CD4-positive, CD25-positive, alpha-beta regulatory T cell (primary cell): ENCODE measurements at places on chromosomes 6 and 20.
A peak's percentile ranks its signal among the peaks of the same experiment; 100 is the strongest.

- no peak for DNase-seq
Measured at GRCh38 chr6:23663652-23664051, 462.4 kb upstream of the NRSN1 start.

GRCh38 chr6:111626441-111626840, 20.8 kb upstream of the TRAF3IP2 start:
- no peak for DNase-seq

GRCh38 chr6:135667691-135668455, 170.3 kb upstream of the AHI1 start:
- DNase-seq, result no peak

DNA sequence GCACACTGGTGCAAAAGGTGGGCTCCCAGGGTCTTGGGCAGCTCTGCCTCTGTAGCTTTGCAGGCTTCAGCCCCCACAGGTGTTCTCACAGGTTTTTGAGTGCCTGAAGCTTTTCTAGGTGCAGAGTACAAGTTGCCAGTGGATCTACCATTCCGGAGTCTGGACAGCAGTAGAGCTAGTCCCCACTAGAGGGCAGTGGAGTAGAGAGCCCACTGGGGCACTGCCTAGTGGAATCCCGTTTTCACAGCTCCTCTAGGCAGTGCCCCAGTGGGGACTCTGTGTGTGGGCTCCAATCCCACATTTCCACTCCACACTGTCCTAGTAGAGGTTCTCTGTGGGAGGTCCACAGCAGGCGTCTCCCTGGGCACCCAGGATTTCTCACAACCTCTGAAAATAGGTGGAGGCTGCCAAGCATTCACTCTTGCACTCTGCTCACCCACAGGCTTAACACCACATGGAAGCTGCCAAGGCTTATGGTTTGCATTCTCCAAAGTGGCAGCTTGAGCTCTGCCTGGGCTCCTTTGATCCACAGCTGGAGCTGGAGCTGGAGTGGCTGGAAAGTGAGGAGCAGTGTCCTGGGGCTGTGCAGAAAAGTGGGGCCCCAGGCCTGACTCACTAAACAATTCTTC, 86.3 kb upstream of the PROKR2 start:
- DNase-seq, result no peak

GRCh38 chr20:59515013-59515905, 89.1 kb upstream of the PHACTR3 start:
- DNase-seq, result no peak

GRCh38 chr6:54971825-54972224, 125.3 kb downstream of the FAM83B start:
- no peak for DNase-seq

- no peak for DNase-seq
Measured at GRCh38 chr6:11324453-11325015, 92.1 kb upstream of the NEDD9 start.

GRCh38 chr6:126535138-126535537, 195.2 kb downstream of the CENPW start:
- no peak for DNase-seq

GRCh38 chr20:20849161-20849560, 136.7 kb upstream of the RALGAPA2 start:
- DNase-seq, result no peak

GRCh38 chr6:31693535-31693934, 9.6 kb downstream of the ABHD16A start:
- no peak for DNase-seq

- no peak for DNase-seq
Measured at GRCh38 chr6:148885136-148885865, 138.5 kb downstream of the UST start.

GRCh38 chr20:50038574-50038991, 55.8 kb downstream of the SNAI1 start:
- no peak for DNase-seq

DNA sequence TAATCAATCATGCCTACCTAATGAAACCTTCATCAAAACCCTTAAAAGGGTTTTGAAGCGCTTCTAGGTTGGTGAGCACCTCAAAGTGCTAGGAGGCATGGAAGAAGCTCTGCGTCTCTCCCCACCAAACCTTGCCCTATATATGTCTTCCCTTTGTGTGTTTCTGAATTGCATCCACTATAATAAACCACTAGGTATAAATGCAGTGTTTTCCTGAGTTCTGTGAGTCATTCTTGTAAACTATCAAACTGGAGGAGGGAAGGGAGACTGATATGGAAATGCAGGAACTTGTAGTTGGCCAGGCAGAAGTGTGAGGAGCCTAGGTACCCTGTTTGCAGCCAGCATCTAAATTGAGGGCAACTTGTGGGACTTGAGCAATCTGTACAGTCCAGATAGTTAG, 698.8 kb downstream of the DOK5 start:
- DNase-seq, result no peak

- DNase-seq, result no peak
Measured at GRCh38 chr6:158022749-158023596, 41.3 kb downstream of the SYNJ2 start.

DNA sequence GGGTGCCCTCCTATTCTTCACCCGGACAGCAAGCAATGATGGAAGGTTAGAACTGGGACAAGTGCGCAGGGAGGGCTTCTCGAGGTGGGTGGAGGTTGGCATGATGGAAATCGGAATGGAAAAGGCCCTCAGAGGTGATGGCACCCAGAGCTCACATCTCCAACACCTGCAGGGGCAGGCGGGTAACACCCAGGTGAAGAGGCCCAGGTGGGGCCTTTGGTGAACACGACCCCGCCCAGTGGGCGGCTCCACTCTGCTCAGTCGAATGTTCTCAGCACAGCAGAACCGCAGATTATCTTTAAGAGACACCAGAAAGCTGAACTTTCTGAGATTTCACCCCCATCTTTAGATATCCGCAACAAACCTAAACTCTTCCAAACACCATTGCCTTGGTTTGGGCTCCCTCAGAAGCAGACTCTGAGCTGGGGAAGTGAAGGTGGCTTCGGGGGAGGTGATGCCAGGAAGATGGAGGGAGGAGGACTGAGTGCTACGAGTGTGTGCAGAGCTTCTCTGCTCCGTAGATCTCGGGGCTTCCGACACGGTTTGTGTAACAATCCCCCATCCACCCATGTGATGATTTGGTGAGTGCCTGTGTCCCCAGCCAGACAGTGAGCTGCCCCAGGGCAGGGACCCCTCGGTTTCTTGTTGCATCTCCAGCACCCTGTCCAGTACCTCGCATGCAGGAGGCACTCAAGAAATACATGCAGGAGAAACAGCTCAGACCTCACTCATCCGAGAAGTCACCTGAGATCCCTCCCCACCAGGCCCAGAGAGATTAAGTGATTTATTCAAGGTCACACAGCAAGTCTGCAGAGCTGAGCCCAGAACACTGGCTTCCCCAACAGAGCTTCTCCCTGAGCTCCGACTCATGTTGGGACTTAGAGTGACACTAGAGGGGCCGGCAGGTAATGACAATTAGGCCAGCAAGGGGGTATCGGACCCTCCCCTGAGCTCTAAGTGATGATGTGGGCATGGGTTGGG, 45.4 kb downstream of the BPIFB1 start:
- DNase-seq, result no peak

GRCh38 chr6:12957321-12958051, 240.9 kb downstream of the PHACTR1 start:
- no peak for DNase-seq

DNA sequence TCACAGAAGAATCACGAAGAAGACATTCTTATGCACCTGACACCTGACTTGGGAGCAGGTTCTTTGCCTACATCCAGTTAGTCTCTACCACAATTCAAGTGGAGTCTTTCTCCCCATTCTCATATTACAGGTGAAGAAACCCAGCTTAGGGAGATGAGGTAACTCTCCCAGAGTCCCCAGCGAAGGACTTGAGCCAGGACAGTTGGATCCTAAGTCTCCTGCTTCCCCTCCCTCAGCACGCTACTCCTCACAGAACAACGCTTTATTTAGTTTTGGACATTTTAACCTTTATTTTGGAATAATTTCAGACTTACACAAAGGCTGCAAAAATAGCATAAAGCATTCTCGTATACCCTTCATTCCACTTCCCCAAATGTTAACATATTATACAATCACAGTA, 824 bp upstream of the CSTL1 start:
- no peak for DNase-seq

DNA sequence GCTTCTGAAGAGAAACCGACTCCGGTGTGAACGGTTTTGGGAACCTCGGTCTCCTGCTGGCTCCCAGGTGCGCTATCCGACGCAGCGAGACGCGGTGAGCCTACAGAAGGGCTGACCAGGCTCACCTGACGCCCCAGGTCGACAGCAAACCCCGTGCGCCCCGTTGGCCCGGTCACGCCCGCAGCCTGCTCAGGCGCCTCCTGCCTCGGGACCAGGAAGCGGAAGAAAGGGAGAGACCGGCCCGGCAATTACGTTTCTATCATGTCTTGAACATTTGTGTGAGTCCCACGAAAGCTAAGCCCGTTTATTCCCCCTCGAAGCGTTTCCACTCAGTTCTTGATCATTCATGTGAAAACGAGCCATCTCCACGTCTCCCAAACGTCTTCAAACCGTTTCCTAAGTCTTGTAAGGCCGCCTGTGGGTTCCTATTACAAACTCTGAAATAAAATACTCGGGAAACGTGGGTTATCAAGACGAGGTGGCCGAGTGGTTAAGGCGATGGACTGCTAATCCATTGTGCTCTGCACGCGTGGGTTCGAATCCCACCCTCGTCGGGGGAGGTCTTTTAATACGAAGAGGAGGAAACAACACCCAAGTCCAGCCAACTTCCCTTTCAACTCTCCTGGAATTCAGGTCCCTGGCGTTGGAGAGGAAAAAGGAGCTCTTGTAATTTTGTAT, 150.5 kb upstream of the PRSS16 start:
- DNase-seq, result peak; percentile 51

GRCh38 chr20:1154226-1154625, 30.6 kb downstream of the TMEM74B start:
- no peak for DNase-seq

- DNase-seq, result no peak
Measured at GRCh38 chr6:104613416-104614001, 246.2 kb downstream of the HACE1 start.

DNA sequence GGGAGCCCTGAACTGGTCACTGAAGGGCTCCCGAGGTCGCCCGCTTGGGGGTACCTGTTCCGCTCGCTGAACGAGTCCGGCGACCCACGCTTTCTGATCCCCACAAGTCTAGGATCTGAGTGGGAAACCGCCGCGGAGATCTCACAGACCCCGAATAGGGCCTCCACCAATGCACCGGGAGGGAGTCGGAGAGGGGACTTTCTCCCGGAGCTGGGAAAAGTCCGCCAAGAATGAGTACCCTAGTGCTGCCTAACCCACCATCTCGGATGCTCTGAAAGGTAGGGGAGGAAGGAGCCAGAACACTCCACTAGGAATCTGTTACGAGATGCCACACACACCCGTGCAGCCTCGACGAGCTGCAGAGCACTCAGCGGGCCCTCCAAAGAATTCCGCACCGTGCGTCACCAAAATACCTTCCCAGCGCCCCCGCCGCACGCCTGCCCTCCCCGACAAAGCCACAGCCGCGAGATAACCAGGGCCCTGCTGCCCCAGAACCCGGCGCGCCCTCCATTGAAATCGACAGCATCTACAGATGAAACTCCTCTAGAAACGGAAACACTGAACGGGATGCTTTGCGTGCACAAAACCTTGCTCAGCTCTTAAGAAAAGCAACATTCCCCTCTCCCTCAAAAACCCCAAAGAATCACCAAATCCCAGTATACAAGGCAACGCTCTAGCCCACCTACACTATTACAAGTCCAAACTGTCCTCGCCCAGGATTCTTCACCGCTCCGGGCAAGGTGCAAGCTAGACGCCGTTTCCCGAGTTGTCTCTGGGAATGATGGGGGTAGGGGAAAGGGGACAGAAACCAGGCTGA, 686 bp downstream of the COL12A1 start:
- DNase-seq, result peak; percentile 24

- no peak for DNase-seq
Measured at GRCh38 chr6:120122401-120122800, 772.8 kb upstream of the MAN1A1 start.

- DNase-seq, result no peak
Measured at GRCh38 chr20:723756-724155, 44.5 kb downstream of the SLC52A3 start.

DNA sequence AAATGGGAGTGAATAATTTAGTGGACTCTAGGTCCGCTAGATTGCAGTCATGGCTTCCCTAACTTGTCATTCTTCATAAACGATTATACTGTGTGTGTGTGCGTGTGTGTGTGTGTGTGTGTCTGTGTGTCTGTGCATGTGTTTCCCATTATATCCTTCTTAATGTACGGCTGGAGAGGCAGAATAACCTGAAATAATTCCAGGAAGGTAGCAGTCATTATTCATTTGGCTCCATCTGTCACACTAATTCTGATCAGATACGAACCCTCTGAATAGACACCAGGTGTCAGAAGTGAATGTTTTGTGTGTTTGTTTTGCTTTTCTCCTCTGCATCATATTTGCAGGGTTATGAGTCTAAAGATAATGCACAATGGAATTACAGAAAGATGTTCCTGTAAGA, 372.9 kb downstream of the DOK5 start:
- no peak for DNase-seq

DNA sequence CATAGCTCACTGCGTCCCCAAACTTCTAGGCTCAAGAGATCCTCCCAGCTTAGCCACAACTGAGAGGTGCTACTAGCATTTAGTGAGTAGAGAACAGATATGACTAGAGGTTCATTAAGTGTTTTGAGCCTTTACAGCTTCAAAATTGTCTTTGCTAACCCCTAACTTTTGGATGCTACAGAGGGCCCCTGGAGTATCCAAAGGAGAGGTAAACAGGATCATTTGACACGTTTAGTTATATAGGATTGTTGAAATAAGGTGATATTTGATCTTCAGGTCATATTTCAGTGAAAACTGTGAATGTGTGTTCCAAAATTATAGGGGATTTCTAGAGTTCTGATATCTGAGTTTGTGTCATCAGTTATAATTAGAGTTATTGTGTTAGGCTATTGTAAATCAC, 19.2 kb upstream of the HFE start:
- no peak for DNase-seq

GRCh38 chr6:166369782-166370181, 13.0 kb downstream of the MPC1 start:
- DNase-seq, result no peak

DNA sequence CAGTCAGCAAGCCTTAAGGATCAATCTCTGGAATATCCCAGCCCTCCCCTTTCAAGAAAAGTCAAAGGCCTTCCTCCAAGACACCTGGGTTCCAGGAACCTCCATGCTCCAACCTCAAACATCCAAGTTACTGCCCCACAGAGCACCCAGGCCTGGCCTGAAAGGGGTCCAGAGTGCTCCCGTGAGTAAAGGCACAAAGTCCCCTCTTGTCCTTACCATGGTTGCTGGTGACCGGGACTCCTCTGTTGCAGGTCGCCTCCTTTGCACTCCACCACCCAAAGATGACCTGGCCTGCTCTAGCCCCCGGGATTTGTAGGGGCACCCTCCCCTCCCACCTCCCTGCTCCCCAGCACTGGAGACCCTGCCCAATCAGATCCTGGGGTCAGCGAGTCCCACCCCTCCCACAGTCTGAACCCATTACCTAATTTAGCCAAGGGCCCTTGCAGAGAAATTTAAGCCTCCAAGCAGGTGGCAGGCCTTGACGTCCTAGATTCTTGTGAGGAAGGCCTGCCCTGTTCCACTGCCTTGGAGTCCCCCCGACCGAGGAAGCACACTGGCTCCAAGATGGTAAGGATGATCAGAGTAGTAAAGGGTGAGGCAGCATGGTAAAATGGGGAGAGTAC, at the start of gene TNNC2:
TNNC2 (minus strand) TSS at position 283 of the 623 bp plus-strand sequence; CDS start at position 219, 64 bp downstream.
- no peak for DNase-seq

- DNase-seq, result no peak
Measured at GRCh38 chr20:13286607-13287006, 65.5 kb downstream of the ISM1 start.
